ENCODE measurements at places on chromosomes 11 and 22.

- no peak for DNase-seq
These were observed 87.6 kb downstream of the STIM1 start for GRCh38 chr11:3942956-3943497.

GRCh38 chr11:5036669-5037068 is 9.7 kb upstream of the OR52J3 start:
- DNase-seq = no peak

DNA sequence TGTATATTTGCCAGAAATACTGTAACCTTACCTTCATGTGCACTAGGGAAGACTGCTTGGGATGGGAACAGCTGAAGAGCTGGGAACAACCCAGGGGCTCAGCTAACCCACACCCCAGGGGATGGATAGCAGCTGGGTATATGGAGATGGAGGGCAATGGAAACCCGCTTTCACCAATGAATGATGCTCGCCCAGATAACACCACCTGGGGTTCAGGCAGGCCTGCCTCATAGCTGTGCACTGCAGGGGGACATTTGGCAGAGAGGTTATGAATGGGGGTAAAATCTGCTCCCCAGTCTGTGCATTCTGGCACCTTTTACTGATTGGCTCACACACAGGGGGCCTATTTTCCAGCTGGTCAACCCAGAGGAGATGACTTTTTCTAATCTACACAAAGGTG is 170.7 kb downstream of the CHST1 start:
- no peak for DNase-seq

- no peak for DNase-seq
These were observed 477.9 kb downstream of the MIAT start for GRCh38 chr22:27135031-27135981.

- no peak for DNase-seq
These were observed 27.7 kb downstream of the CACNA1I start for GRCh38 chr22:39598017-39598965.

GRCh38 chr22:29987137-29987536 is 93.1 kb upstream of the HORMAD2 start:
- peak; percentile 41 for DNase-seq

- DNase-seq = no peak
These were observed 125.7 kb downstream of the PKNOX2 start for GRCh38 chr11:125290263-125290662.

DNA sequence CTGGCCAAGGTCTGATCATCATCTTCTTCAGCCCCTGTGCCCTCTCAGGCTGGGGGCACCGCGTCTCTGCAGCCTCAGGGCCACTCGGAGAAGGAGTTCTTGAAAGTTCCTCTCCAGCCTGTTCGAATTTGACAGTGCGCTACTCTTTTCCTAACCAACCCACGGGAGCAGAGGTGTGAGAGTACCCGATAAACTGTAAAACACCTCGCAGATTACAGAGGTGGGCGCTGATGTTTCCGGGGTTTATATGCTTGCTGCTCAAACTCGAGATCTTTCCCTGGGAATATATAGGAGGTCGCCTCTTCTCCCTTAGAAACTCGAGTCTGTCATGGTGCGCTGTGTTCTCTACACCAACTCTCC is 515 bp downstream of the CTR9 start:
- DNase-seq = no peak

DNA sequence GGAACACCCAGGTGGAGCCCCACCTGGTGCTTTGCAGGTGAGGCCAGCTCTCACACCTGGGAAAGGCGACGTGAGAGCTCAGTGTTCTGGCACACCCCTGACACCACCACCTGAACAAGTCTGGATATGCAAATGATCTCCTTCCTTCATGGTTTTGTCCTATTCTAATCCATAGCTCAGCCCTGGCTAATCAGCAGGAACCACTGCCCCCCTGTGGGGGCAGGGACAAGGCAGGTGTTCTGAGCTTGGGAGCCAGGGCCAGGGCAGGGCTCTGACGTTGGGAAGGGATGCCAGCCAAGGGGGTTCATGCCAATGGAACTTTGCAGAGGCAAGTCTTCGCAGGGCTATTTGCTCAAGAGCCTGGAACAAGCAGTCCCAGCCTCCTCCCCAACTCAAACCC is 144.2 kb downstream of the TRIM29 start:
- no peak for DNase-seq

GRCh38 chr11:108592591-108593213 is 866 bp downstream of the EXPH5 start:
- peak; percentile 34 for DNase-seq

- no peak for DNase-seq
These were observed 84.6 kb downstream of the BUD13 start for GRCh38 chr11:116688202-116688540.

DNA sequence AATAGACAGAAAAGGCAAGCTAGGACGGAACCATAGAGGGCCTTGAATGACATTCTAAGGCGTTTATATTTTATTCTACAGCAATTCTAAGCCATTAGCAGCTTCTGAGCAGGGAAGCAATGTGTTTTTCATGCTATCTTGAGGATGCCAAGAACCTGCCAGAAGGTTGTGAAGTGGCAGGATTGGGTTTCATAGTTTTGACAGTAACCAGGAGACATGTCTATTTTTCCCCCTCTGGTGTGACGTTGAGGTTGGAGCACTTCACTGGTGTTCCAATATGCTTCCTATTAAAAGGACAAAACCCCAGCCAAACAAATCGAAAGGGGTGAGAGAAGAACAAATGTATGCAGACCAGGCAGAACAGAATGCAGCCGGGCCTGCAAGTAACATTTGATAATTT is 148.2 kb downstream of the SPATA19 start:
- no peak for DNase-seq

DNA sequence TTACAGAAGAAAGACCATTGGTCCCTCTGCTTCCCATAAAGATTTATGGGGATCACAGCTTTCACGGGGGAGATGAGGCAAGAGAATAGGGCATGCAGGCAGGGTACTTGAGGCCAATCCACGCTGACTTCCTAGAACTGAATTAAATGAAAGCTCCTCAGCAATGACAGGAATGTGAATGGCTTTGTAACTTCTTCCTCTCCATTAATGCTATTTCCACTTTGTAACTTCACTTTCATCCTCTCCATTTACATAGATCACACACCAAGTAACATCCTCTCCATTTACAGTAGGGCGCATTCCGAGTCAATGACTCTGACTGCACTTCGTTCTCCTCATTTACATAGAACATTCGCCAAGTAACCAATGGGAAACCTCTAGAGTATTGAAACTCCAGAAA is 89.8 kb downstream of the PIWIL4 start:
- DNase-seq = no peak

GRCh38 chr11:45354976-45355705 is 69.0 kb upstream of the SYT13 start:
- DNase-seq = peak; percentile 87

GRCh38 chr11:100810666-100811065 is 123.6 kb downstream of the ARHGAP42 start:
- no peak for DNase-seq

DNA sequence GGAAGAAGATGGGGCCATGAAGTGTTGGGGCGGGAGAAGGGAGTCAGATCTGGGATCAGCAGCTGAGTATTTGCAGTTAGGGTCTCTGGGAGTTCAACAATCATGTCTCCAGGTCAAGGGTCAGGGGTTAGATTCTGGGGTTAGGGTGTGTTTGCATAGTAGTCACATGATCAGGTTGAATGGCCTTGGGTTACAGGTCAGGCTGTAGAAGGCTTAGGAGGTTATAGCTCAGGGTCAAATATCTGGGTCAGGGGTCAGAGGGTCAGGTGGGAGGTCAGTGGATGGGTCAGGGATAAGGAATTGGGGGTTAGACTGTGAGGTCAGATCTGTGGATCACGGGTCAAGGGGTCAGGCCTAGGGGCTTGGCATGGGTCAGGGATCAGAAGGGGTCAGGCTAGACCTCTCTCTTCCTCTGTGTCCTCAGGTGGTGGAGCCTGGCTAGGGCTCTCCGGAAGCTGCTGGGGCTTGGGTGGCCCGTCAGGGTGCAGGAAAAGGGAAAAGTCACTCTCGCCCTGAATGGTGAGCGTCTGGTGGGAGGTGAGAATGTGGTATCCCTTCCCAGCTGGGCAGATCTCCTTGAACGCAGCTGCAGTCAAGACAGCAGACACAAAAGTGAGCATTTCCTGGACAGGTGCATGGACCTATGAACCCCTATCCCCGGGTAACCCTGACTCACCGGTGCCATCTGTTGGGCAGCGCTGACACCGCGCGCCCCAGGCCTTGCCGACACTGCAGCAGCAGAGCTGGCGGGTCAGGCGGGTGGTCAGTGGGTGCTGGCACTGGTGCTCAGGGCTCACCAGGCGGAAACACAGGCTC is 6.4 kb downstream of the LTBP3 start:
- DNase-seq = peak; percentile 84

Measured in GM12865 (cell line).